ENCODE measurements at places on chromosomes 4 and X.

- 0 out of 2 replicates have a peak, but pooled peaks cover 2% of the 10 kb centered on the region for H3K36me3 ChIP-seq
- peaks cover 6% of the 10 kb centered on the region for H3K4me1 ChIP-seq
- no peak for DNase-seq
- no peaks in the 10 kb centered on the region for H3K27me3 ChIP-seq
Observed at GRCh38 chr4:22491939-22492338, 23.9 kb downstream of the ADGRA3 start.

GRCh38 chr4:185921583-185922555, 109.9 kb upstream of the SORBS2 start:
- no peaks in the 10 kb centered on the region for H3K27me3 ChIP-seq
- peaks cover 5% of the 10 kb centered on the region for H3K36me3 ChIP-seq
- H3K4me1 ChIP-seq: no peaks in the 10 kb centered on the region

DNA sequence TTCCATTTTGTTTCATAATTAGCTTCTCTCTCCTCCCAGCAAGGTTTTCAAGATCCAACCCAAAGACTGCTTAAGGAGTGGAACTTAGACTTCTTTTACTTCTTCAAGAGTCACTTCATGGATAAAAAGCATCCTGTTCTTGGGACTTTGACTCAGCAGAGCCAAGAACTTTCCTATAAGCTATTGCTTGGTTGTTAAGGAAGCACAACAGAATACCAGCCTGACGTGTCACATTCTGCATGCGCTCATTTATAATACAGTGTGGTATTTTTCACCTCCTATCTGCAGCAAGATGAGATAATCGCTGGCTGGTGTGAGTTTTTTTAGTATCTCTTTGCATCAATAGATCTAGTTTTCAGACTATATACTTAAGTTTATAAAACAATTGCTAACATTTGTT, 152.1 kb downstream of the PALLD start:
- no peak overlapping the region for H3K4me3 ChIP-seq
- H3K4me1 ChIP-seq: peaks cover 2% of the 10 kb centered on the region
- no peaks in the 10 kb centered on the region for H3K27me3 ChIP-seq

DNA sequence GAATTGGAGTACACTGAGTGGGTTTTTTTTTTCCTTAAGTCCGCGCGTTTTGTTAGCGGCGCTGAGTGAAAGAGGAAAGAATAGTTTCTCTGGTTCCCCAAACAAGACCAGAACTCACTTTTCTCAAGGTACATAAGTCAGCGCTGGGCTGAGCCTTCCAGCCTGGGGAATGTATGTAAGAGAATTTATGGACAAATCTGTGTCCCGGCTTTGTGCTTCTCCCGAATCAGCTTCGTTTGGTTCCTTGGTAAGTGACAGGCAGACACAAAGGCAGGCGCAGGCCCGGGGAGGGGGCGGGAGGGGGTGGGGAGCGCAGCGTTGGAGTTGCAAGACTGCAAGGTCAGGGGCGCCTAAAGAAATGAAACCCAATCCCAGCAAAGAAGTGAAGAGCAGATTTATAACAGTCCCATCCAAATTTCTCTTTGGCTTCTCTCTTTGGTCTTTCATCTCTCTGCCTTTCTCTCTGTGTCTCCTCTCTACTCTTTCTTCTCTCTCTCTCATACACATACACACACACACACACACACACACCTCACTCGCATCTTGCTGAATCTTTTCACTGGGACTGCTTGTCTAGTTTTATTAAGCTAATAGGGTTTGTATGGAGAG, 981 bp downstream of the TET2 start:
- H3K36me3 ChIP-seq: no peaks in the 10 kb centered on the region
- no peak overlapping the region for H3K27ac ChIP-seq
- H3K4me3 ChIP-seq: peak overlapping the region; percentile 92
- DNase-seq: peak; percentile 69

DNA sequence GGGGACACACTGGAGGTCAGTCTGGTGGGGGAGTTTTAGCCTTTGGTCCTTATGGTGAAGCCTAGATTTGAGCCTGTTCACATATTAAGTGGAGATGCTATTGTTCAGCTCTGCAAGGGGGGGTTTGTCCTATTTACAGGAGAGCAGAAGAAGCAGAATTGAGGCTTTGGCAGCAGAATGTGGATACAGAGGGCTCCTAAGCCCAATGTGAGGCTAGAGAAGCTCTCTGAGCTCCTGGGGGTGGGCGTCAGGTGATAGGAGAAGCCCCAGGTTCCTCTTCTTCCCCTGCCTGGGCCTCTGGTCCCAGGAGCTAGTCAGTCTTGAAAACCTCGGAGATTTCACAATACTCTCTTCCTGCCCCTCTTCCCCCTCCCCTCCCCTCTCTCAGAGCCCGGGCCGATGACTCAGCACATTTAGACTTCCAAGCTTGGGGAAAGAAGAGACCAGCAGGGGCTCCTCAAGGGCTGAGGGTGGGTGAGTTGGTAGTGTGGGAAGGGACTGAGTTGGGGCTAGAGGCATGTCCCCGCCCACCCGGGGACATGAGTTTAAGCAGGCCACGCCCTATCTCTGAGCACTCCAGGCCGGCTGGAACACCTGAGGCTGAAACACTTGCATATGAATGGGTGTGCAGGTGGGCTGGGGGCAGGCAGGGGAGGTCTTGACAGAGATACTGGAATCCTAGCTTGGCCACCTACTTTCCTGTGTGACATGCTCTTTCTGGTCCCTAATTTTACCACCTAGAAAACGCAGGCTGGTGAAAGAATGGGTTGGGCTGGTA, 3.4 kb downstream of the TFE3 start:
- peak overlapping the region; percentile 98 for H3K27ac ChIP-seq
- peaks cover 5% of the 10 kb centered on the region for H3K4me1 ChIP-seq
- no peaks in the 10 kb centered on the region for H3K27me3 ChIP-seq
- H3K36me3 ChIP-seq: peaks cover 31% of the 10 kb centered on the region
- DNase-seq: peak; percentile 97
- peak overlapping the region; percentile 96 for H3K4me3 ChIP-seq

GRCh38 chr4:1151541-1151940, 20.8 kb downstream of the SPON2 start:
- DNase-seq: no peak
- no peaks in the 10 kb centered on the region for H3K36me3 ChIP-seq
- H3K27me3 ChIP-seq: no peaks in the 10 kb centered on the region
- no peak overlapping the region for H3K27ac ChIP-seq
- H3K4me1 ChIP-seq: no peaks in the 10 kb centered on the region
- no peak overlapping the region for H3K4me3 ChIP-seq

DNA sequence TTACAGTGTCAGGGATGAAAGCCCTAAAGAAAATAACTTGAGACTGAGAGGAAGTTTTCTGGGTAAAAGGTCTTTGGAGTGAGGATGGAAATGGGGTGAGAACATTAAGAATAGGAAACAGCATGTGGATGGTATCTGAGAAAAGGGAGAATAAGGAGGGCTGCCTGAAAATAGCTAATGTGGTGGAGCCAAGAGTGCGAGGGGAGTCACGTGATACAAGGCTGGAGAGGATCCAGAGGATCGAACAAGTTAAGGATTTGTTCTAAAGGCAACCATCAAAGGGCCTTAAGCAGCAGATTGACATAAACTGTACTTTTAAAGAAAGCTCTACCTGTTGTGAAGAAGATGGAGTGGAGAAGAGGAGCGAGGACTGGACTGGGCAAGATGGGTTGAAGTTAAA, 347.4 kb upstream of the AGA start:
- no peaks in the 10 kb centered on the region for H3K27me3 ChIP-seq
- H3K36me3 ChIP-seq: peaks cover 1% of the 10 kb centered on the region
- H3K4me1 ChIP-seq: no peaks in the 10 kb centered on the region
- no peak overlapping the region for H3K27ac ChIP-seq
- no peak overlapping the region for H3K4me3 ChIP-seq

GRCh38 chr4:45648846-45649245, 475.0 kb downstream of the GABRG1 start:
- H3K4me3 ChIP-seq: no peak overlapping the region
- no peak for DNase-seq
- no peak overlapping the region for H3K27ac ChIP-seq

DNA sequence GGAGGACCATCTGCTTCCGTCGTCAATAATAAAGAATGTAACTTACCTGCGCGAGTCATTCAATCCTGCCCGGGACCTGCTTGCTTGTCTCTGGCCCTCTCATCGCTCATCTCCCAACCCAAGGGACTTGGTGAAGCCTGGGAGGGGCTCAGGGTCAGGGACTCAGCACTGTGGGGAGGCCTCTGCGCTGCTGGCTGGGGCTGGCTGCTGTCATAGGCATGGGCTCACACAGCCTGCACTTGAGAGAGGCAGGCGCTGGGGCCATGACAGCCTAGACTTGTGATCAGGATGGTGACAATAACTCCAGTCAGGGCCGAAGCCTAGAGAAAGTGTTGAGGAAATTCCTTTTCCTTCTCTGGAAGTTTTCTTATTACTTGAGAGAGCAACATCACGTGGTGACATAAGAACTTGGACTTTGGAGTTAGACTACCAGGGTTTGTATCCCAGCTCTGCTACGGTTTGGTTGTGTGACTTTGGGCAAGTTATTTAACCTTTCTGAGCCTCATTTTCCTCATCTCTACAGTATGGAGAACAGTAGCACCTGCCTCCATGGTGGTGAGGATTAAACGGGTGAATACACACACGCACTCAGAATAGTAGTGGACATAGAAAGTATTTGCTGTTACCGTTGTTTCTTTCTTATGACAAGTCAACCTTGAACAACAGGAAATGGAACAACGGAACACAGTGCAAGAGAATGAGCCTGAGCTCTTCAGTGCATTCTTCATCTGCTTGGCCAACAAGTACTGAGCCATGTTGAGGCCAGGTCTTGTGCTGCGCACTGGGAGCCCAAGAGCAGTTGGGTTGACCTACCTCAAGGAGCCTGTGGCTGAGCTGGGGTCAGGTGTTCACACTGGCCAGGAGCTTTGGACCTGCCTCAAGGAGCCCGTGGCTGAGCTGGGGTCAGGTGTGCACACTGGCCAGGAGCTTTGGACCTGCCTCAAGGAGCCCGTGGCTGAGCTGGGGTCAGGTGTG, 60.5 kb downstream of the TBC1D14 start:
- no peak overlapping the region for H3K4me3 ChIP-seq
- H3K27ac ChIP-seq: no peak overlapping the region
- DNase-seq: no peak
- H3K4me1 ChIP-seq: peaks cover 9% of the 10 kb centered on the region

GRCh38 chr4:151197247-151197646, 79.7 kb upstream of the PRSS48 start:
- no peaks in the 10 kb centered on the region for H3K4me1 ChIP-seq
- peaks cover 4% of the 10 kb centered on the region for H3K36me3 ChIP-seq
- H3K27me3 ChIP-seq: no peaks in the 10 kb centered on the region
- no peak overlapping the region for H3K4me3 ChIP-seq

- H3K4me3 ChIP-seq: no peak overlapping the region
- DNase-seq: no peak
- H3K36me3 ChIP-seq: peaks cover 15% of the 10 kb centered on the region
- H3K27ac ChIP-seq: no peak overlapping the region
Observed at GRCh38 chrX:110180176-110180927, 137.5 kb downstream of the AMMECR1 start.

- DNase-seq: no peak
- H3K4me3 ChIP-seq: no peak overlapping the region
- H3K36me3 ChIP-seq: no peaks in the 10 kb centered on the region
- no peaks in the 10 kb centered on the region for H3K27me3 ChIP-seq
Observed at GRCh38 chrX:121782976-121783375, 735.6 kb downstream of the GLUD2 start.

DNA sequence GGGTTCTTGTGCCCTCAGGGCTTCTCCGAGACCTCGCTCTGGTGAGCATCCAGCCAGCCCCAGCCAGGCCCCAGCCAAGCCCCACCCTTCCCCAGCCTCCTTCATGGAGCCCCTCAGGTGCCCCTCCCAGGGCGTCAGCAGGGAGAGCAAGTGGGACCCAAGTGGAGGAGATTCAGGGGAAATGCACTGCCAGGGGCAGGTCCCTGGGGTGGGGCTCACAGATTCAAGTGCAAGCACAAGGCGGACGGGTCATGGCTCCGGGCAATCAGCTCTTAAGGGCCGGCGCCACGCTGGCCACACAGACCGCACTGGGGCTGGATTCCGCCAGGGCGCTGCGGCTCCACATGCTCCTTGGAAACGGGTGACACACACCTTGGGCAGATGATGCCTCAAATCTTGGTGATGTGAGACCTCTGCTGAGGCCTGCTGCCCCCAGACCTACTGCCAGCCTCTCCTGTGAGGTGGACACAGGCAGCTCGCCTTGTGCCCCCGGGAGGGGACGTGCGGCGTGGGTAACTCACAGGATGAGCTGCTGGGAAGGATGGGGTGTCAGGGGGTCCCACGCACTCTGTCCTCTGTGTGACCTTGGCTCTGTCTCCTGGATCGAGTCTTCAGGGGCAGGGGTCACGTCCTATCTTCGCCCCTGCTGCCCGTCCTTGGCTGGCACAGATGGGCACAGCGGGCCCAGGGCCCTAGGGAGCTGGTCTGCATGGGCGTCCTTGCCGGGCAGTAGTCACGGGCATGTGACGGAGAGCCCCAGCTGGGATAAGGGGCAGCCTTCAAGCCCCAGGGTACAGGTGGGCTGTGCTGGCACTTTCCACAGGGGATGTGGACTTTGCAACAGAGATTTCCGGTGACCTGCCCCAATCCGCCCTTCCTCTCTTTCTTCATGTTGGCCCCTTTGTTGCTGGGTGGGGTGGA, 17.1 kb downstream of the NAT8L start:
- H3K27ac ChIP-seq: no peak overlapping the region
- H3K36me3 ChIP-seq: no peaks in the 10 kb centered on the region
- H3K4me3 ChIP-seq: no peak overlapping the region
- no peaks in the 10 kb centered on the region for H3K27me3 ChIP-seq
- peak; percentile 26 for DNase-seq

GRCh38 chr4:87524456-87524855, 4.7 kb downstream of the SPARCL1 start:
- H3K27me3 ChIP-seq: no peaks in the 10 kb centered on the region
- no peak overlapping the region for H3K4me3 ChIP-seq
- H3K4me1 ChIP-seq: peaks cover 8% of the 10 kb centered on the region
- peaks cover 10% of the 10 kb centered on the region for H3K36me3 ChIP-seq
- H3K27ac ChIP-seq: no peak overlapping the region

DNA sequence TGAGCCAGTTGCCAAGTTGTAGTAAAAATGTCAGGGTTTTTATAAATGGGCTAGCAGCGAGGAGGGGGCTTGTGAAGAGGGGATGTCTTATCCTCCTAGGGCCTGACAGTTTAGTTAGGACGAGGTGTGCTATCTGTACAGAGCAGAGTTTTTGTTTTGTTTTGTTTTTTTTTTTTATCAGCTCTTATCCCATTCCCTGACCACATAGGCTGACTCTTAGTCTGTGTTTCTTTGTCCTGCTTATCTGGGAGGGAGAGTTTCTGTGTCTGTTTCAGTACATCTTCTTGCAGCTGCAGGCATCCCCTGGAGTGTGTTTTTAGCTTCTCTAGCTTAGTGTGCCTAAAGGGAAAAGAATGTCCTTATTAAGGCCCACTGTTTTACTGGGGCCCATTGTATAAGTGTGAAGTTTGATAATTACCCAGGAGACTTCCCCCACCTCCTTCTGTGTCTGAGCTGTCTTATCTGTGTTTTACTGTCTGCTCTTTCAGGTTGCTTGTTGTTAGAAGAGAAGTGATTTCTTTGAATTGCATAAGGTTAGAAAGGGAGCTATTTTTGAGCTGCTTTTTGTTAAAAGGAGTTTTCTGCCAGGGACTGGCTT, 32.0 kb downstream of the PAGE2 start:
- H3K27me3 ChIP-seq: no peaks in the 10 kb centered on the region
- no peak overlapping the region for H3K4me3 ChIP-seq
- no peaks in the 10 kb centered on the region for H3K36me3 ChIP-seq
- no peak for DNase-seq

All from H9 (cell line).